SK-N-SH (cell line): ENCODE measurements at places on chromosomes 13 and 19.

GRCh38 chr13:93859716-93860115 is 619.8 kb downstream of the DCT start:
- no peak for DNase-seq

- no peak for DNase-seq
These were observed 1.3 kb upstream of the ARHGAP45 start for GRCh38 chr19:1065606-1066109.

DNA sequence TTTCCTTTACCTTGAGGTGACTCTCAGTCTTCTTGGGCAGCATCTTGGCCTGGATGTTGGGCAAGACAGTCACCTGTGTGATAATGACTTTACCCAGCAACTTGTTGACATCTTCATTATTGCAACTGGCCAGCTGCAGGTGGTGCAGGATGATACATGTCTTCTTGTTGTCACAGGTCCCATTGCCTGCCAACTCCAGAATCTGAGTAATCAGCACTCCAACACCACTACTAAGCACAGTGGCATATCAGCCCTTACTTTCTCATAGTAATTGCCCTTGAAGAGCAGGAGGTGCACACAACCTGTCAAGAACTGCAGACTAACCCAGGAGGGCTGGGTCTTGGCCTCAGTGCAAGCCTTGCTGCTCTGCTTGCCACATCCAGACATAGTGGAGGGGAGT is 57.8 kb downstream of the CCNA1 start:
- no peak for DNase-seq

DNA sequence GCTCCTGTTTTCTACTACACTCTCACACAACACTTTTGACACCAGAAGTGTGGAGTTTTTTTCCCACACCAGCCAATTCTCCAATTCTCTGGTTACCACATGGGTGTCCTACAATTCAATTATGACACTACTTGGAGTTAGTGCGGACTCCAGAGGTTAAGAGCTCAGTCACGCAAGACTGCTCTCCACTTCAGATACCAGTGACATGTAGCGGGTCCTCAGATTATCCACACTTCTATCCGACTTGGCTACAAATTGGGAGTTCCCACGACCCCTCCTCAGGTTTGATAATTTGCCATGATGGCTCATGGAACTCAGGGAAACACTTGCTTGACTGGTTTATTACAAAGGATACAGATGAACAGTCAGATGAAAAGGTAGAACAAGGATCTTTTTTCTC is 32.9 kb downstream of the PAN3 start:
- no peak for DNase-seq

GRCh38 chr19:33601583-33601982 is 20.2 kb upstream of the CHST8 start:
- DNase-seq: no peak

GRCh38 chr13:41060082-41060723 is 1.1 kb upstream of the WBP4 start:
- peak; percentile 87 for DNase-seq

GRCh38 chr13:36068991-36069390 is 62.2 kb downstream of the DCLK1 start:
- DNase-seq: no peak

DNA sequence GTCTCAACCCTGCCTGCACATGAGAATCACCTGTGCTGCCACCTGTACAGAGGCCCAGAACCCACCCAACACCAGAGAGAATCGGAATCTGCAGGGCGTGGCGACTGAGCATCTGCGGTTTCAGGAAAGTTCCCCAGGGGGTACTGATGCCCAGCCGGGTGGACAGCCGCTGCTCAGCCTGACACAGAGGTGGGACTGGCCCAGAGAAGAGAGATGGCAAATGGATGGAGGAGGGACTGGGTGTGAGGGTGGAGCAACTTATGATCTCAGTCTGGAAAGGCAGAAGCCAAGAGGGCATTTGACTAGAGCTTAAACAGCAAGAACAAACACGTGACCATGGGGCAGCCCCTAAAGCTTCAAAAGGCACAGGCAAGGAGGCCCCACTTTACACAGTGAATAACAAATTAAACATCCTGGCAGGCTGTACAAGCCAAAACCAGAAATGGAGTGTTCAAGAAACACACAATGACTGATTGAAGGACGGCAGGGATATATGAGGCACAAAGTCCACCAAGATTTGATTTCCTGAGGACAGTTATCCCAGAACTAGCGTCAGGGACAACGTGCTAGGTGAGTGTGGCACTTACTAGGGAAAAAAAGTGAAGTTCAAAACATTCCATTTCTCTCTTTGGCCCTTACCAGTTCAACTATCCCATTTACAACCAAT is 3.1 kb downstream of the RANBP3 start:
- DNase-seq: no peak

GRCh38 chr13:92074658-92075057 is 676.2 kb downstream of the GPC5 start:
- peak; percentile 14 for DNase-seq

DNA sequence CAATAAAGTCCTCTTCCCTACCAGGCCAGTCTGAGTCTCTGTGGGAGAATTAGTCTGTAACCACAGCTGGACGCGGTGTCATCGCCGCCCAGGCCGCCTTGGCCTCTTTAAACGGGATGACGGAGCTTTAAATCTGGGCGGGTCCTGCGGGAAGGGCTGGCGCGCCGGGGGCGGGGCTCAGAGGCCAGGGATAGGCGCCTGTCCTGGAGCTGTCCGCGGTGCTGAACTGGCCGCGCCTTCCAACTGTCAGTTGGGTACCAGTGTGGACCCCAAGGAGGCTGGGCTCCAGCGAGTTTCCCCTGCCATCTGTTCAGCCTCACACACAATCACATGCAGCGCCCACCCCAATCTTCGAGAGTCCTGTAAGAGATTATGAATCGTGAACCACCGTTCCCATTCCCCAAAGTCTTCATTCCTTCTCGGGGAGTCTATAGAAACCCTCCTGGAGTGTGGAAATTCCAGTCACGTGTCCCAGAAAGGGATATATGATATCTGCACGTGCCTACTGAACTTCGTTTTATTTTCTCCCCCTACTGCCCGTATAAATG is 11.5 kb downstream of the APLP1 start:
- DNase-seq: peak; percentile 79

DNA sequence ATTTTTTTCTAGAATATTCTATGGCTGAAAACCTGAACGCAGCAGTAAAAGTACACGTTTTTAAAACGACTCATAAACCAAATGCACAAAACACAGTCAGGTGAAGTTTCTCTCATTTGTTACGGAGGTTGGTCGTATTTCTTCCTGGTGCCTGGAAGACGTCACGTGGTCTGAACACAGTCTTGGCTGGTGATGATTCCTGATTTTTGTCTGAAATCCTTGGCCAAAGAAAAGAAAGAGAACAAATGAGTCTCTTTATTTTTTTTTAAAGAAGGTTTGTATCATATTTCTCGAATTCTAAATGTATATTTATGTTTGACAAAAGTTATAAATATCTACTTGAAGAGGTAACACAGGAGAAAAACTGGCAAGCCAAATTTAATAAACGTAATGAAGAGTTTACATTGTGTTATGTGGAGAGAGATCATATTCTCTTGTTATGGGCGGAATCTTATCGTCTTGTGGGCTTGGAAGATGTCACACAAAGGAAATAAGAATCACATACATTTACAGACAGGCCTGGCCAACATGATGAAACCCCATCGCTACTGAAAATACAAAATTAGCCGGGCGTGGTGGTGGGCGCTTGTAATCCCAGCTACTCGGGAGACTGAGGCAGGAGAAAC is 10.0 kb upstream of the PNMA8A start:
- DNase-seq: no peak

- DNase-seq: no peak
These were observed 466.4 kb downstream of the KLF12 start for GRCh38 chr13:73667756-73668155.

DNA sequence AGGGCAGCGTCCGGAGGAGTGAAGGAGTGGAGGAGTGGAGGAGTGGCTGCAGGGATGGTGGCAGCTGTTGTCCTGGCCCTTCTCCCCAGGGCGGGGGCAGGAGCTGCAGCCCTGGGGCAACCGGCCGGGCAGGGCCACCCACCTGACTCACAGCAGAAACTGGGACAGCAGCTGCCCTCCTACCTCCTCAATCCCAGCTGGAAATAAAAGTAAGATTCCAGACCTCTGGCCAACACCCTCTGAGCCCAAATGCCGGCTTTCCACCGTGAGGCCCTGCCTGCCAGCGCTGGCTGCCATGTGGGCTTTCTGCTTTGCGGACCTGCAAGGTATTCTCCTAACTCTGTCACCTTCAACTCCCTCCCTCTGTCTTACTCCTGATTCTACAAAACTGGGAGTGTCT is 3.3 kb upstream of the CLPP start:
- no peak for DNase-seq

GRCh38 chr13:71799324-71799723 is 67.7 kb downstream of the DACH1 start:
- no peak for DNase-seq
